ENCODE measurements at places on chromosomes 7 and 10. TPM values are rescaled to one million over a fixed set of nuclear protein-coding genes. Genes with fewer than 3 reads are reported as not detected.

Gene RBP4
- total RNA-seq: not detected

Gene AQP1
- total RNA-seq: 4.9 TPM

Gene GIGYF1
- 12.0 TPM for total RNA-seq

Gene ATG9B
- not detected for total RNA-seq

Gene C10orf143
- total RNA-seq: not detected

Gene LRRC4
- 0.60 TPM for total RNA-seq

Gene ZNF365
- total RNA-seq: 0.33 TPM

Gene SRPK2
- 32.3 TPM for total RNA-seq

Gene CYP2C19
- total RNA-seq: not detected

Gene IGF2BP3
- total RNA-seq: 100 TPM

Gene AKR1E2
- total RNA-seq: 6.8 TPM

Gene MRPS24
- total RNA-seq: 146 TPM

Gene PHKG1
- not detected for total RNA-seq

Gene EVX1
- total RNA-seq: not detected

Gene YWHAG
- 75.1 TPM for total RNA-seq

Gene PARD3
- total RNA-seq: 14.7 TPM

Gene NKX1-2
- total RNA-seq: not detected

Gene MMP21
- not detected for total RNA-seq

Gene RPS24
- 2,710 TPM for total RNA-seq

Gene TCERG1L
- not detected for total RNA-seq

Gene TET1
- 0.69 TPM for total RNA-seq

Gene LLCFC1
- not detected for total RNA-seq

Gene JCAD
- total RNA-seq: 27.5 TPM

Gene LIPJ
- not detected for total RNA-seq

Gene PRSS37
- not detected for total RNA-seq

Gene NIPSNAP2
- total RNA-seq: 53.1 TPM

Gene OR6B1
- not detected for total RNA-seq

Gene PLPP4
- not detected for total RNA-seq

Gene SFR1
- total RNA-seq: 13.3 TPM

Gene RSPH10B2
- 0.05 TPM for total RNA-seq

Gene VPS37D
- 1.8 TPM for total RNA-seq

Data from mammary microvascular endothelial cell (primary cell).